ENCODE measurements at places on chromosomes 5 and 9.

GRCh38 chr5:61587125-61587524 lies 255.1 kb downstream of the ZSWIM6 start:
- no peak for DNase-seq

DNA sequence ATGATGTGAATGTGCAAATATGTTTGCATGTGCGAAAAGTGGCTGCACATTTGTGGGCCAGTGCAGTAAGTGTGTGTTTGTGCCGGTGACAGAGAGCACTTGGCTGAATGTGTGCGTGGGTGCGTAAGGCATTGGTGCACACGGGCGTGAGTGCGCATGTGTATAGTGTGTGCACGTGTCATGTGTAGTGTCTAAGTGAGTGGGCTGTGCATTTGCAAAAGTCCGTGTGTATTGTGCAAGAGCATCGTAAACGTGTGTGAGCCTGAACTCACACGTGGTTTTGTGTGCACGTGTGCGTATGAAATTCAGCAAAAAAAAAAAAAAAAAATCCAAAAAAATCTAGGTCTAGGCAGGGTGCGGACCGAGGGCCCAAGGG lies 6.5 kb upstream of the EBF1 start:
- DNase-seq, result no peak

GRCh38 chr5:123125962-123126732 lies 37.1 kb downstream of the PRDM6 start:
- no peak for DNase-seq

DNA sequence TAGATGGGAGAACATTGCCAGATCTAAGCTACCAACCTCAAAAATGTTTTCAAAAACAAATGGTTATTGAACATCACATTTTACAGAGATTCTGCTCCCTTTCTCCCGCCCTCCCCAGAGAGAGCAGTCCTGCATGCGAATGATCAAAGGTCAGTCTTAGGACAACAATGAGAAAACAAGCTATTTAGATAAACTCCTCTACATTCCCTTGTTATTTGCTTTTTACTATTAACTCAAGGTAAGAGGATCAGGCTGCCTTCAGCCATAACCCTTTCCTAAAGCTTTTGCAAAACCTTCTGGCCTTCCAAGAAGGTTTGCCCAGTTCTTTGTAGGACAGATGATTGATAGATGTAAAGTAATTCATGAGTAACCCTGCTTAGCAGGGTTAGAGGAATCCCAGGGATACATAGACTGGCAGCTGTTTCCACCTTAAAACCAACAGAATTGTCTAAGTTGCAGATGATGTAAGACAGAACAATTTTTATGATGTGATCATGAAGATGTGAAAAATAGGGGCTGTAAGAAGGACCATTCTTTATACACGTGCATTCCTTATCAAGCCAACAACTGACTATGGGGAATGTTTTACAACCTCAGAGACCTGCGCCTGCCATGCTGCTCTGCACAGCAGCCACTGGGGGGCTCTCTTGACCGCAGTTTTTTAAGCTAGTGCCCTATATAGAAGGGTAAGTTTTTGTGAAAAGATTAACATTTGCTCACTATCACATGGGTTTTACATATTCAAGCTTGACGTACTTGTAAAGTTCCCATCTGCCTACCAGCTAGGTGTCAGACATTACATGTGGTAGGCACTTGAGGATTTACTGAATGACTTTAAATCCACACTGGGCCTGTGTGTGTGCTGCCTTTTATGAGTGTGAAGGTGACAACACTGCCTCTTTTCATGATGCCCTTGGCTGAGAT lies 2.3 kb upstream of the ZNF782 start:
- DNase-seq, result peak; percentile 37

DNA sequence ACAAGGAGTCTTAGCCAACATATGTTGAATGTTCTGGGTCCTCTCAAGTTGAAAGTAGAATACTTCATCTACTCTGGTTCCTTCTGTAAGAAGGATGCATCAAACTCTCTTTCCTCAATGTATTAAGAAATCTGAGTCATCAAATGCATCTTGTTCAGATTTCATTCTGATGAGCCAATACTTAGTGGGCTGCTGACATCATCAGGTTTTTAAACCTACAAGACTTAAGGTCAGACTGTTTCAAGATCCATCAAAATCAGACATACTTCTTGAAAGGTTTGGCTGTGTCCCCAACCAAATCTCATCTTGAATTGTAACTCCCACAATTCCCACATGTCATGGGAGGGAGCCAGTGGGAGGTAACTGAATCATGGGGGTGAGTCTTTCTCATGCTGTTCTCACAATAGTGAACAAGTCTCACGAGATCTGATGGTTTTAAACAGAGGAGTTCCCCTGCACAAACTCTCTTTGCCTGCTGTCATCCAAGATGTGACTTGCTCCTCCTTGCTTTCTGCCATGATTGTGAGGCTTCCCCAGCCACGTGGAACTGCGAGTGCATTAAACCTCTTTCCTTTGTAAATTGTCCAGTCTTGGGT lies 168.8 kb downstream of the RAPGEF6 start:
- no peak for DNase-seq

All from stimulated activated CD8-positive, alpha-beta memory T cell treated with anti-CD3 and anti-CD28 coated beads, Interleukin-4, amount 100 ng/mL, for 4 hours (primary cell).